NCI-H2081 treated with DMSO at 0.1 percent for 48 hours (cell line): ENCODE measurements at places on chromosomes 3 and 15.

GRCh38 chr15:83880529-83880928 is 226.6 kb downstream of the ADAMTSL3 start:
- no peak for DNase-seq

GRCh38 chr3:128923576-128923975 is 44.2 kb downstream of the ACAD9 start:
- no peak for DNase-seq

- DNase-seq, result no peak
Measured at GRCh38 chr3:4581124-4581424, 87.9 kb downstream of the ITPR1 start.

DNA sequence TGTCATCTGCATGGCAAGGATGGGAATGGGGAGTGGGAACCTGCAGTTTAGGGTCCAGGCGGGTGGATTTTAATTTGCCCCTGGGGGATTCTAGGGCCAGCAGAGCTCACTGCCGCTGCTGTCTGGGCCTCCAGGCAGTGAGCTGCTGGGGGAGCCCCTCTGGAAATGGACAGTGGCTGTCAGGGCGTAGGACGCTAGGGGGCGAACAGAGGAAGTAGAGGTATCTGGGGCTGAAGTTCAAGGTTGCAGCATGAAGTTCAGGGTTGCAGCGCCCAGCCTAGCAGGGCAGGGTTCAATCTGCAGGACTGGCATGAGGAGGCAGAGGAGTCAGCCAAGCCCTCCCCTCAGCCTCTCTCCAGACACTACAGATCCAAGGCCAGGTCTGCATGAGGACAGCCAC is 49.5 kb downstream of the APBA2 start:
- DNase-seq, result no peak

DNA sequence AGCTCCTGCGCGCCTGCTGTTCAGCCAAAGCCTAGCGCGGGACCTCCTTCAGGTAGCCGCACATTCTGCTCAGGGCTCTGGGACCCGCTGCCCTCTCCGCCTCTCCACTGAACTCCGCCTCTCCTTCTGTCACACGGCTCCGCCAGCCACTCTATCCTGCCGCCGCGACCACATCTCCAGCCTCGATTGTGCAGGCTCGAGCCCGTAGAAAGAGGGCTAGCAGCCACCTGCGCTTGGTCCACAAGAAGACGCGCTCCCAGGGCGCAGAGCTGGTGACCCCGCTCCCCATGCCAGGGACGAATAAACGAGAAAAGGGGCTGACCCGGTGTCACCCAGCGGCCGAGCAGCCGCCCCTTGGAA is 1.1 kb upstream of the VIPR1 start:
- no peak for DNase-seq

GRCh38 chr15:39345176-39345575 is 235.7 kb upstream of the THBS1 start:
- DNase-seq, result no peak

GRCh38 chr3:100075851-100076730 is 38.2 kb downstream of the FILIP1L start:
- no peak for DNase-seq

DNA sequence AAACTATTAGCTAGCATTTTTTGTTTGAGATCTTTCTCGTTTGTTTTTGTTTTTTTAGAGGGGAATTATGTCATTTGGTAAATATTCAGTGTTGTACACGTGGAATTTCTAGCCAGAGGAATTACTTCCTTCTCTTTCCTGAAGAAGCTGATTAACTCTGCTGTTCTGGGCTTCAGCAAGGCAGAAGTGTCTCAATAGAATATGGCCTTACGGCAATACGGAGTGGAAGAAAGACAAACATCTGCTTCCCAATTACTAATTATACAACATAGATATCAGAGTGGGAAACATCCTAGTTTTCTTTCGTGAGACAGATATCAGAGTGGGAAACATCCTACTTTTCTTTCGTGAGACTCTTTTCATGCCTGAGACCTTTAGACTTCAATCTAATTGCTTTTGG is 11.9 kb downstream of the P3H2 start:
- no peak for DNase-seq

- no peak for DNase-seq
Measured at GRCh38 chr15:89828281-89829145, 13.9 kb upstream of the ANPEP start.

- no peak for DNase-seq
Measured at GRCh38 chr3:146256851-146257486, 6.1 kb upstream of the PLSCR4 start.

DNA sequence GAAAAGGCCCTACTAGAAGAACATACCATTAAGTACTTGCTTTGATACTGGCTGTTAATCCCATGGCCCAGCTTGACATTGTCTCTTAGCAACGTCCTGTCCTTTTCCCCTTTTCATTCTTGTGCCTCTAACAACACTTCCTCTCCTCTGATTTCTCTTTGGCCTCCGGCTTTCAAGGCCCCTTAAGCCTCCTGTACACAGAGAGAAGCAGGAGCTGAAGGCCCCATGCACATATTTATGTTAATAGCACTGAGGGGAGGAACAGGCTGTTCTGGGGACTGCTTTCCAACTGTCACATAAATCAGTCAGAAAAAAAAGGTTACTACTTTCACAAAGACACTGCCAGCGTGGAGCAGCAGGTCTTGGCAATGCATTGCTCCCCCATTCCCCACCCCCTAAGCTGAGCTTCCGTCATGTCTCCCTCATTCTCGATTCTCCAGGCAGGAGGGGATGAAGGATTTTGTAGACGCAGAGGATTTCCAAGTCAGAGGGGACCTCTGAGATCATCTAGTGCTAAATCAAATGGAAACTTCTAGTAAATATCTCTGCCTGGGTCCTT is 257.4 kb upstream of the ADAMTS9 start:
- DNase-seq, result no peak

DNA sequence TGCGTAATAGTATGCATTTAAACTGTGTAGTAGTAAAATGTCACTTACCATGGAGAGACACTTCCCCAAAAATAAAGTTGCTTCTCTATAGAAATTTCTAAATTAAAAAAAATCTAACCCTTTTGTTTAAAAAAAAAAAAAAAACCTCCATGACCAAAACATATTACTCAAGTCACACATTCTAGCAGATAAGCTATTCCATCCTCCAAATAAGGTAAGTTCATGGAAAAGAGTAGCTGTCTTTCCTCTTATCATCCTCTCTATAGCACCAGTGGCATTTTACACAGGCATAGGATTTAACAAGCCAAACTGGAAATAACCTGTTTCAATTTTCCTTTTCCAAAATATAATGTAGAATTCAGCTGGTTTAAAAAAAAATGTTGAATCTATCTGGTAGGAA is 57.4 kb downstream of the LRRFIP2 start:
- no peak for DNase-seq
